ENCODE measurements at places on chromosomes 7 and 10.

DNA sequence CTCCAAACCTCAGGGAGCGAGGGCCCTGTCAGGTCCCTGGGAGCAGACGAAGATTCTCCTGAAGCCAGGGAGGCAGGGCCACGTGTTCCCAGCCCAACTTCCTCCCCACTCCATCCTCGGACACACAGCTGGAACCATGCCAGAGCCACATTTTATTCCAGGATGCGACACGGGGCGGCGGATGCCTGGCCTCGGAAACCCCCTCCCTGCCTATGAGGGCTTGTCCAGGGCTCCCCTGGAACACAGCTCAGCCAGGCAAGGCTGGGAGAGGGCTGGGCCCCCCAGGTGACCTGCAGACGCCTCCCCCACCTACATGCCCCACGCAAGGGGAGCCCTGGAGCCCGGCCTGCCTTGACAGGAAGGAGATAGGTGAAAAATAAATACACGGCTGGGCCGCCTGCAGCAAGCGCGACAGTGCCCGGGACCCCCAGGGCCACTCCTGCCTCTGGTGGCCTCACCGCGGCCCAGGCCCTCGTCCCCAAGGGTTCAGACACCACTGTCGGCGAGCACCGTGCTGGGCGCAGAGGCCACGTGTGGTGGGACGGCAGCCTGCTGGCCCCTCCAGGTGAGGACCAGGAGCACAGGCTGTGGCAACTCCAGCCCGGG, 21.5 kb downstream of the GET4 start:
- no peak for DNase-seq

DNA sequence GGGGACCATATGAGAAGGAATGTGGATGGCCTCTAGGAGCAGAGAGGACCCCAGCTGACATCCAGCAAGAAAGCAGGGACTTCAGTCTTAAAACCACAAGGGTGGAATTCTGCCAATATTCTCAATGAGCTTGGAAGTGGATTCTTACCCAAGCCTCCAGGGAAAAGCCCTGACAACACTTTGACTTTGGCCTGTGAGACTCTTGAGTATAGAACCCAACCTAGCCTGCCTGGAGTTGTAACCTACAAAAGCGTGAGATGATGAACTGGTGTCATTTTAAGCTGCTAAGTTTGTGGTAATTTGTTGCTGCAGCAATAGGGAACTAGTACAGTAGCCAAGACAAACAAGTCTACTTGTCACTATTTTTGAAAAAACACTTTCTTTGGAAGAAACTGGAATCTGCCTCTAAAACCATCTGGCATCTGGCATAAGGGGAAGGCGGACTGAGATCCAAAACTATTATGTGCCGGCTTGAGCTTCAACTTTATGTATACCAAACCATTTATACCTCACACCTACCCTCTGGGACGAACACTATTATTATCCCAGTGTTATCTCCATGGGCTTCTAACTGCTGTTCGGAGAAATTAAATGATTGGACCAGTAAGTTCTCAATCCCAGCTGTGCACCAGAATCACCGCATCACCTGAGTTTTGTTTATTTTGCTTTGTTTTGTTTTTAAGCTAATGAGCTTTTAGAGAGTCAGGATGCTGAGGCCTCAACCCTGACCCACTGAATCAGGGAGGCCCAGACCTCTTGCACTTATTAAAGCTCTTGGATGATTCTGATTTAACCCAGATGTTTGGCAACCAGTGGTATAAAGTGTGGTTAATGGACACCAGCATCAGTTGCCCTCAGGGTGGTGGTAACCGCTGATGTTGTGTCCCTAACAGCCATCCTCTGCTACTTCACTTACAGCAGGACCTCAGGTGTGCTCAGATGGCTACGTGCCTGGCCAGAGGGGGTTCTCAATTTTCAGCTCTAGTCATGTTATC, 83.0 kb downstream of the C1GALT1 start:
- DNase-seq = no peak

- DNase-seq = no peak
These were observed 69.2 kb downstream of the LYZL1 start for GRCh38 chr10:29358010-29358616.

- DNase-seq = peak; percentile 69
These were observed 79.3 kb upstream of the ACBD5 start for GRCh38 chr10:27319752-27320431.

GRCh38 chr10:119801998-119802538, 70.6 kb downstream of the MCMBP start:
- DNase-seq = no peak

DNA sequence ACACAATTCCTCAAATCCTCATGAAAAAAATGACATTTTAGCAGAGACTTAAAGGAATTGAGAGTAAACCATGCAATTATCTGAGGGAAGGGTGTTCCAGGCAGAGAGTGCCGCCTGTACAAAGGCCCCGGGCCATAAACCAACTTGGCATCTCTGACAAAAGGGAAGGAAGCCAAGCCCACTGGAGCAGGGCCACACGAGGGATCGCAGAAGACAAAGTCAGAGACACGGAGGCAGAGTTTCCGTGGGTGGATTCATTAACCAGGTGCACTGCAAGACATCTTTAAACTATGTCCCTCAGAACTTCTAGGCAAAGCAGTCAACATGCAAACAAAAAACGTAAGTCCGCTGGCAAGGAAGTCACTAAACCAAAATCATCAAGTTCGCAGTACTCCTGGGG, 92.0 kb downstream of the SFMBT2 start:
- no peak for DNase-seq

All from tibial artery (tissue), 4 donors.